Immature natural killer cell (primary cell): ENCODE measurements at places on chromosomes 13 and 19.
A peak's percentile ranks its signal among the peaks of the same experiment; 100 is the strongest.

DNA sequence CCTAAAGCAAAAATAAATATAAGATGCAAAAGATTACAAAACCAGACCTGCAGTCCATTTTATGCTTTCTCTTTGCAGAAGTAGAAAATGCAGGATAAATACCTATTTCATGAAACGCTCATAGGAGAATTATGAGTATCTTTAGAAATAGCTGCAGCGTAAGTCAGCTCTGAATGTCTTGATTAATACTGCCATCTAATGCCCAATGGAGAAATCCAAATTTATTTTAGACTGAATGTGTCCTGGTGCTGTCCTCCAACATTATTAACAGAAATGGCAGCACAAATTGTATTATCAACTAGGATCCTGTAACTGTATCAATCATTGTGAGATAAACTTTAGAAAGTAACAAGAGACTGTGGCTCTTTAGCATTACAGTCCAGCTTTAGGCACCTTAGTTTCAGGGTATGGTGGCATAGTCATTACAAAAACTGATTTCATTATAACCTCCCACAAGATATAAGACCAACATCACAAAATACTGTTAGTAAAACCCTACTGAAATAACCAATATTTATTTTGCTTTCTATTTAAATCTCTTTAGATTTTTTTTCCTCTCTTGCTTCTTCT is 162.1 kb upstream of the MIR17HG start:
- DNase-seq = no peak

GRCh38 chr19:31718032-31718431 is 368.8 kb upstream of the TSHZ3 start:
- DNase-seq = no peak

DNA sequence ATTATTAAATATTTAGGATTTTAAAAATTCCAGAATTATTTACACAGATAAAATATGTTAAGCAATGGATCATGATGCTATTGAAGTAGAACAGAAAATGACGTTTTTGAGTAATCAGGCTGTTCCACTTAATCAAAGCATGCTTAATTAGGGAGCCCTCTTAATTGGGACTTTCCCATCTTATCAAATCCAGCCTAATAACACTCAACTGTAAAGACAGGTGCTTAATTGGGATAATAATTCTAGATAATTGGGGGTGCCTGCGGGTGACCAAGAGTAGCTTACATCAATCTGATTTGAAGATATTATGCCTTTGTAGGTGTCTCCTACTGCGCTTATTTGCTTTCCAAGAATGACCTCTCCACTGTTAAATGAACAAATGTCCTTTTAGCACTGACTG is 742.2 kb upstream of the SLITRK6 start:
- no peak for DNase-seq

- DNase-seq = peak; percentile 35
These were observed 74.0 kb upstream of the DOCK9 start for GRCh38 chr13:99051768-99052455.

GRCh38 chr19:2616741-2617392 is 85.6 kb downstream of the GNG7 start:
- no peak for DNase-seq

DNA sequence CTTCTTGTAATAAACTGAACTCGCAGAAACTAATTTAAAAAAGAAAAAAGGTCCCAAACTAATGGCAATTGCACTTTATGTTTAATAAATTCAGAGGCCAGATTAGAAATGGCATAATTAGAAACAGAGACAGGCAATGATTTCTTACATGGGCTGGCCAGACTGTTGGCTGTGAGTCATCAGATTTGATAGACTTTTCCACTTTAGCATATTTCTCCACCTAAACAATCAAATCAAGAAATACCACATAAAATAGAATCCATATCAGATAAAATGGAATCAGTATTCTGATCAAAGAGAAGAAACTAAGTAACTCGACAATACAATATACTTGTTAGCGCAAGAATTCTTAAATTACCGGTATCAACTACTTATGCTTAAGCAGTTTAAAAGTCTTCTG is 29.0 kb downstream of the EXOSC8 start:
- DNase-seq = no peak

DNA sequence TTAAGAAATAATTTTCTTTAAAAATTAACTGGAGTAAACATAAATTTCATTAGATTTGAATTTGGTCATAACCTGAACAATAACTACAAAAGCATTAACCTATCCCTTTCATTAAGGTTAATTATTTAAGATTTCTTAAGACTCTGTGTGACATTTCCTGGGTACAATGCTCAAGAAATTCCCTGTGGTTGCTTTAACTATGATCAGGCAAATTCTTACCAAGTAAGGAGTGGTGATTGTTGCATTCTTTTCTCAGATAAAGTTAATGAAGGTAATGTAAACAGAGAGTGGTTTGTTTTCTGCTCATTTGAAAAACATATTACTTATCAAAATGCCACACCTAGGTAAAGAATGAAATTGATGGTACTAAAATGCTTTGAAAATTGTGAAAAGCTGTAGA is 114.8 kb upstream of the MIR17HG start:
- DNase-seq = no peak

DNA sequence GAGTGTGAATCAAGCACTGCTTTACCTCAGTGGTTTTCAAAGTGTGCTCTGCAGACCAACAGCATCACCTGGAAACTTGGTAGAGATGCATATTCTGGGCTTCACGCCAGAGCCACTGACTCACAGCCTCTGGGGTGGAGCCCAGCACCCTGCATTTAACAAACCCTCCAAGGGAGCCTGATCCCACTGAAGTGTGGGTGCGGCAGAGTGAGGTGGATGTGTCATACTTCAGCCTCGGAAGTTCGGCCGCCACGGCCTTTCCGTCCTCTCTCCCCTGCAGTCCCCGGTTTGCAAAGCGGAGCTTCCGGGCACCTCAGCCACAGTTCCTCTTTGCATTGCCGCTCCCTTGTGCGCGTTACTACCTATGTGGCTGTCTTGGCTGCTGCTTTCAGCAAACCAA is 33.3 kb upstream of the MICU2 start:
- no peak for DNase-seq

DNA sequence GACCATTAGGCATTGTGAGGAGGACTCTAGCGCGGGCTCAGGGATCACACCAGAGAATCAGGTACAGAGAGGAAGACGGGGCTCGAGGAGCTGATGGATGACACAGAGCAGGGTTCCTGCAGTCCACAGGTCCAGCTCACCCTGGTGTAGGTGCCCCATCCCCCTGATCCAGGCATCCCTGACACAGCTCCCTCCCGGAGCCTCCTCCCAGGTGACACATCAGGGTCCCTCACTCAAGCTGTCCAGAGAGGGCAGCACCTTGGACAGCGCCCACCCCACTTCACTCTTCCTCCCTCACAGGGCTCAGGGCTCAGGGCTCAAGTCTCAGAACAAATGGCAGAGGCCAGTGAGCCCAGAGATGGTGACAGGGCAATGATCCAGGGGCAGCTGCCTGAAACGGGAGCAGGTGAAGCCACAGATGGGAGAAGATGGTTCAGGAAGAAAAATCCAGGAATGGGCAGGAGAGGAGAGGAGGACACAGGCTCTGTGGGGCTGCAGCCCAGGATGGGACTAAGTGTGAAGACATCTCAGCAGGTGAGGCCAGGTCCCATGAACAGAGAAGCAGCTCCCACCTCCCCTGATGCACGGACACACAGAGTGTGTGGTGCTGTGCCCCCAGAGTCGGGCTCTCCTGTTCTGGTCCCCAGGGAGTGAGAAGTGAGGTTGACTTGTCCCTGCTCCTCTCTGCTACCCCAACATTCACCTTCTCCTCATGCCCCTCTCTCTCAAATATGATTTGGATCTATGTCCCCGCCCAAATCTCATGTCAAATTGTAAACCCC is 2.8 kb upstream of the CEACAM5 start:
- no peak for DNase-seq

GRCh38 chr13:32407854-32408253 is 20.1 kb downstream of the N4BP2L1 start:
- no peak for DNase-seq

DNA sequence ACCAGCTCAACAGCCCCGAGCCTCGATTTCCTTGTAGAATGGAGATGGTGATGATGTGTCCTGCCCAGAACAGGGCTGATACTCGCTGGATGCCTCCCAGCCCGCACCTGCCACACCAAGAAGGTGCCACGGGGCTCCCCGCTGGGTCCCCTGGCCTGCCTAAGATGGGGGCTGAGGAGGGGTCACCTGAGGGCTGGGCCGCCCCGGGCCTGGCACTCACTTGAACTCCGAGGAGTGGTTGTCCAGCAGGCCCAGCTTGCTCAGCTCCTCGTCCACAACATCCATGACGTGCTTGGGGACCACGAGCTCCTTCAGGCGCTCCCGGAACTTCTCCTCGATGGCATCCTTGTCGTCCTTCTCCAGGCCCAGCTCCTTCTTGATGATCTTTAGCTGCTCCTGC is 14.4 kb downstream of the LONP1 start:
- DNase-seq = no peak

GRCh38 chr19:4539693-4540581 is at the start of gene LRG1:
Gene LRG1 (minus strand): TSS chr19:4540036. CDS start chr19:4540013, 23 bp downstream.
- DNase-seq = no peak

DNA sequence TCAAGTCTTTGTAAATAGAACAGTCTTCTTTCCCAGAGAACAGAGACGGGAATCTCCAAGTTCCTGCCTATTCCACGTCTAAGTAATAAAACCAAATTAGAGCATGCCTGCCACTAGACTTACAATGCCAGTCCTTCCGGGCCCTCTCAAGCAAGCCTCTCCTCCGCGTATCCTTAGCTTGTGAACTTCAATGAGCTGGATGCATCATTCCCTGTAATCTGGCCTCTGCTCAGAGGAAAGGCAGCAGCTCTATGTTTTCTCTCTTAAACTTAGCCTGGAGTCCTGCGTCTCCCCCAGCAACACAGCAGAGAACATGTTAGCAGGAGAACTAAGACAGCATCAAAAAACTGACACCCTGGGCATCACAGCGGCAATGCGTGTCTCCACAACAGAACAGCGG is 8.2 kb downstream of the NALCN start:
- DNase-seq = no peak

- no peak for DNase-seq
These were observed 346.0 kb upstream of the PCDH20 start for GRCh38 chr13:61761690-61762089.

GRCh38 chr19:43353606-43354304 is at the start of gene CD177:
Gene CD177 (plus strand): TSS chr19:43353686. CDS start chr19:43353715, 29 bp downstream.
- no peak for DNase-seq

DNA sequence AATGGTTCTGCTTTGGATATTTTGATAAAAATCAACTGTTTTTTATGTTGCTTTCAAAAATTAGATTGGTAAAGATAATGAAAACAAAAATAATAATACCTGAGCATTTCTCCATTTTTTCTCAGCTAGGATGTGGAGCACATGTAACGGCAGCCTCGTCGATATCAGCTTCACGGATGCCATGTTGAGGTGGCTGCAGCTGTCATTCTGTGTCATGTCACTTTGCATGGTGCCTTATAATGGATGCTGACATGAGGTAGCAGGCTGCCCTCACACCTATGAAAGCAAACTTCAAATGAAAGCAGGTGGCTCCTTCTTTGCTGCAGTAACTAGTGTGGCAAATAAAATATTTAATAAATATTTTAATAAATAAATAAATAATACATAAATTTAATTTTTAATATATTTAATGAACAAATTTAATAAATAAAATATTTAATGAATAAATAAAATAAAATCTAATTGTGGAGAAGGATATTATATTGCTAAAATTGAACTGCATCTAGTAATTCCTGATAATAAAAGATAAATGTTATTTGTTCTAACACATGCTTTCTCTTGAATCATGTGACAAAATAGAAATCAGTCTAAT is 955.7 kb upstream of the SLC10A2 start:
- DNase-seq = no peak

DNA sequence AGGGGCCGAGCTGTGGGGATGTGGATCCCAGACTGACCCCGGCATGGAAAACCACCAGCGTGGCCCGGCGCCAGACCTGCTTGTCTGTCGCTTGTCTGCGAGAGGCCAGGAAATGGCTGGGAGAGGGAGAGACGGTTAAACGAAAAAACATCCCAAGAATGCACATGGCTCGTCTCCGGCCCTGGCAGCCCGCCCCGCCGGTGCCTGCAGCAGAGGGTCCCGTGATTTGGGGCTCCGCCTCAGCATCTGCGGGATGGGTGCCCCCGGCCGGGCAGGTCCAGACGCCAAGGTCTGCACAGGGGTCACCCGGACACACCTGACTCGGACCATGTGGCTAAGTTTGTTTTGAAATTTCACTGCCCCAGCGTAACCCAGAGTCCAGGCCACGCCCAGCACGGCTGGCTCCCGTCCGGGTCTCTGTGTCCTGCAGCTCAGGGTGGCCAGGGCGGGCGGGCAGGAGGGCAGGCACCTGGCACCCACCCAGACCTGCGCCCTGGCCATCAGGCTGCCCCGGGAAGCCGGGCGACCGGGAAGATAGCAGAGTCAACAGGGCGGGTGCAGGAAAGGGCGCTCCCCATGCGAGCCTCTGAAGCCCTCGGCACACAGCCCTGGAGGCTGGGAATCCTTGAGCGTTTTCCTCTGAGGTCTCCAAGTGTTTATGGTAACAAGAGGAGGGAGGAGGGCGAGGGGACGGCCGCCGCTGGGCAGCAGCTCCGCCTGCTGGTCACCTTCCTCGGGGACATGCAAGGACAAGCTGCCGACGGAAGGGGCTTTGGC is 103.2 kb downstream of the GADD45B start:
- DNase-seq = peak; percentile 66

- no peak for DNase-seq
These were observed 67.1 kb upstream of the HTR2A start for GRCh38 chr13:46963904-46964303.

DNA sequence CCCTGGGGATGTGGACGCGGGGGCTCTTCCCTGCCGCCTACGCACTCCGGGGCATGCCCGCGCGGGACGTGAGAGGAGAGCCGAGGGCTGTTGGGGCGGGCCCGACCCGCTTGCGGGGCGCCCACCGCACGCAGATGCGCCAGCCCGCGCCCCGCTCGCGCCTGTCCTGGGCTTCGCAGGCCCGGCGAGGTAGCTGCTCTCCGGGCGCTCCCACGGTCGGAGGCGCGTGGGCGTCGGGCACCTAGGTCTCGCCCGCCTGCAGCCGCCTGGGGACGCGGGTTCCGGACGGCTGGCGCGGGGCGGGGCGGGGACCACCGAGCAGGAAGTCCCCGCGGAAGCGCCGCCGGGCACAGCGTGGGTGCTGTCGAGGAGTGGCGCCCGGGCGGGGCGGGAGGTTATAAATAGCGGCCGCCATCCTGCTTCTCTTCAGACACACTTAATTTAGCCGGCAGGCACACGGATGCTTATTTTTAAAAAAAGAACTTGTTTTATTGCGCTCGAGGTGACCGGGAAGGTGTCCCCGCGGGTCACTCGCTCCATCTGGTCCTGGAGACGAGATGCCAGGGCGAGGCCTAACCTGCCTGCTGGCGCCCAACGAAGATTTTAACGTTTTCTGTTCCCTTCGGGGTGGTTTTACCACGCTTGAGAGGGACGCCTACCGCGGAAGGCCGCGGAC is 561 bp upstream of the GJA3 start:
- DNase-seq = peak; percentile 28
